ENCODE measurements at places on chromosomes 4 and X.

GRCh38 chrX:110321081-110321480 lies 3.2 kb upstream of the AMMECR1 start:
- DNase-seq = no peak

- no peak for DNase-seq
These were observed 76.7 kb upstream of the SLC4A4 start for GRCh38 chr4:71262161-71262560.

- DNase-seq = no peak
These were observed 14.4 kb downstream of the BCOR start for GRCh38 chrX:40083120-40083978.

DNA sequence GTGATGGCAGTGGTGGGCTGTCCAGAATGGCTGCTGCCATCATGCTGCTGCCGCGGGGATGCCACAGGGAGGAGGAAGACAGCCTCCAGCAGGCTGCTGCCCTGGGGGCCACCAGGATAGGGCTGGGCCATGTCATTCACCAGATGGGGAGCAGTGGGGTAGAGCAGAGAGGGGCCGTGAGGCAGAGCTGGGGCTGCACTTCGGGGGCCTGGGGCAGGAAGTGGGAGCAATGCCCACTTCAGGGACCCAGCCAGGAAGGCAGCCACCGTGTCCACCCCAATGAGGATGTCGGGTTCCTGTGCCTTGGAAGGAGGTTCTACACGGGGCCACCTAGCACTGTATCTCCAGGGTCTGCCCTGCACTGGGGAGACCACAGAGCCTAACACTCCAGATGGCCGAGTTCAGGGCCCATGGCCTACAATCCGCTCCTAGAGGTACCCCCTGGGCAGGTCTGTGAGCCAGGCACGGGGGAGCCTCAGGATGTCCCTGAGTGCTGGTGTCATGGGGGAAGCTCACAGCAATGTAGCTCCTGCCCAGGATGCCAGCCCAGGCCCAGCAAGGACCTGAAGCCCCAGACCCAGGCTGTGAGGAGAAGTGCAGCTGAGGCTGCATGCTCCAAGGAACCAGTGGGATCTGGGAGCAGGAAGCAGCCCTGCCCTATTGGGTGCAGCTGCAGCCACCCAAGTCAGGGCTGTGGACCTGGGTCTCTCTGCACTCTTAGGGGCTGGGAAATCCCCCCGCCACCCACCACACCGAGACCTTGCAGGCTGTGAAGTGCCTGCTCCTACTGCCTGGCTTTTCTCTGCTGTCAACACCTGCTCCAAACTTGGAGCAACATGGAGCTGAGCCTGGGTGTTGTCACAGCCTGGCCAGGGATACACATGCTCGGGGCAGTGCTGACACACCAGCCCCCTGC lies 140.3 kb downstream of the PDHA2 start:
- no peak for DNase-seq

DNA sequence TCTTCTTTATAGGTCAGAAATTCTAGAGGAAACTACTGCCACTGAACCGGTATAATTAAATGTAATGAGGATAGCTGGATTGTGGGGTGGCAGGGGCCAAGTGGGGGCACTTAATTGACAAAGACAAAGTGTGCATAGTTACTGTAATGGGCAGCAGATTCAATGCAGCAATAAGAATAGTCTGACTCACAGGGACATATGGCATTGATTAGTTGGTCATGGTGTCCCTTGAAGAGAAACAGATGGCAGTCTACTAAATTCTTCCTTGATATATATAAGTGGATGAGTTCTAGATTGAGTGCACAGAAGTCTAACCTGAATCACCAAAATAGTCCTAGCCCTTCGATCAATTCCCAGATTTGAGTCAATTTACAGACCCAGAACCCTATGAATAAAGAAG lies 31.6 kb downstream of the ETDC start:
- DNase-seq = no peak

GRCh38 chr4:33072298-33073089 lies 2352.3 kb downstream of the PCDH7 start:
- no peak for DNase-seq

Measured in stimulated activated CD4-positive, alpha-beta T cell treated with anti-CD3 and anti-CD28 coated beads, TNF-alpha, amount 100 ng/mL, for 48 hours (primary cell).